ENCODE measurements at places on chromosomes 4 and X.

GRCh38 chr4:172751550-172751949 is 417.1 kb upstream of the GALNT7 start:
- no peak overlapping the region for H3K27ac ChIP-seq
- no peaks in the 10 kb centered on the region for H3K4me1 ChIP-seq
- DNase-seq = no peak
- no peaks in the 10 kb centered on the region for H3K36me3 ChIP-seq

GRCh38 chr4:140877781-140878180 is 121.6 kb upstream of the TBC1D9 start:
- DNase-seq = no peak
- H3K4me3 ChIP-seq = no peak overlapping the region
- H3K27ac ChIP-seq = no peak overlapping the region
- no peaks in the 10 kb centered on the region for H3K36me3 ChIP-seq
- peaks cover 9% of the 10 kb centered on the region for H3K4me1 ChIP-seq

DNA sequence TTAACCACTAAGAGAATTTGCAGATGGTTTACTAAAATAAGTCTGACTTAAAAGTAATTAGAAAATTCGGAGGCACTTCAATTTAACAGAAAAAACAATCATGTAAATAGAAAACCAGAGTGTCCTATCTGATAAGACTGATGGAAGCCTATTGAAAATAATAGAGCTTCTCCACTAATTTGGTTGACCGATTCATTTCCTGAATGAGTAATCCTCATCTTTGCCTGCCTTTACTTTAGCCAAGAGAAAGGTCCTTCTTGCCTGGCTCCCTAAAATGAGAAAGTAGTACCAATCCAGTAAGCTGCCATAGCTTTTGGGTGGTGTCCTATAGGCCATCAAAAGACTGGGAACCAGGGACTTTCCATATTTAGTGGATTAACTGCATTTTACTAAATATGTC is 48.4 kb downstream of the KCNIP4 start:
- no peak overlapping the region for H3K4me3 ChIP-seq
- no peaks in the 10 kb centered on the region for H3K4me1 ChIP-seq
- no peak for DNase-seq
- H3K27ac ChIP-seq = no peak overlapping the region

GRCh38 chr4:98314791-98315565 is 53.8 kb downstream of the RAP1GDS1 start:
- H3K4me1 ChIP-seq = no peaks in the 10 kb centered on the region
- DNase-seq = no peak
- no peak overlapping the region for H3K4me3 ChIP-seq
- no peak overlapping the region for H3K27ac ChIP-seq

GRCh38 chrX:39736216-39737211 is 361.2 kb downstream of the BCOR start:
- peak; percentile 96 for DNase-seq
- H3K4me1 ChIP-seq = peaks cover 12% of the 10 kb centered on the region
- H3K27ac ChIP-seq = peak overlapping the region; percentile 65
- no peaks in the 10 kb centered on the region for H3K27me3 ChIP-seq

- no peaks in the 10 kb centered on the region for H3K36me3 ChIP-seq
- H3K4me3 ChIP-seq = no peak overlapping the region
Observed at GRCh38 chr4:173013232-173013930, 155.2 kb upstream of the GALNT7 start.

DNA sequence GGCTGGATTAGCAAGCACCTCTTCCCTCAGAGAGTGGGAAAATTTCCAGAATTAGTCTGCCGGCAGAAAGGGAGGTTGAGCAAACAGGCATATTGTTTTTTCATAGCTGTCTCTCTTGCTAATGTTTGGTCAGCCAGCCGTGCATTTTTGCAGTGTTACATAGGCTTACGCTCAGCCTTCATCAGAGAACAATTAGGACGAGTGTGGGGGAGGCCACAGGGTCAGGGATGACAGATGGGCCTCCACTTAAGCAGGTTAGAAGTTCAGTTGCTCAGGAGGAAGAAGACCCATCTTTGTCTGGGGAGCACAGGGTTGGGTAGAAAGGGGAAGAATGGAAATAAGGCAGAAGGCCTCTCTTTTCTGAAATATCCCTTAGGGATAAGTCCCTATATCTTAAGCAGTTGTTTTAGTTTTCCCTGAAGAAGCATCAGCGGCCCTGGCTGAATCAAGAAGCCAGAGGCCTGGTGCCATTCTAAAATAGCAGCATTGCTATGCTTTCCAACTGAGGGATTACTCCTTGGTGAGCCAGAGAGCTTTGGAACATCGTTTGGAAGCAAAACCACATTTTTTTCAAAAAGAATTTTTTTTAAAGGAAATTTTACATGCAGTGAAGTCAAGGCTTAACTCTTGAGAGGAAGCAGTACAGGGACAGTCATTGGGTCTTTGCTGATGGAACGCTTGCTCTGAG is 118.8 kb downstream of the SMIM20 start:
- no peak for DNase-seq
- H3K4me1 ChIP-seq = peaks cover 26% of the 10 kb centered on the region
- no peaks in the 10 kb centered on the region for H3K36me3 ChIP-seq
- H3K27me3 ChIP-seq = no peaks in the 10 kb centered on the region

DNA sequence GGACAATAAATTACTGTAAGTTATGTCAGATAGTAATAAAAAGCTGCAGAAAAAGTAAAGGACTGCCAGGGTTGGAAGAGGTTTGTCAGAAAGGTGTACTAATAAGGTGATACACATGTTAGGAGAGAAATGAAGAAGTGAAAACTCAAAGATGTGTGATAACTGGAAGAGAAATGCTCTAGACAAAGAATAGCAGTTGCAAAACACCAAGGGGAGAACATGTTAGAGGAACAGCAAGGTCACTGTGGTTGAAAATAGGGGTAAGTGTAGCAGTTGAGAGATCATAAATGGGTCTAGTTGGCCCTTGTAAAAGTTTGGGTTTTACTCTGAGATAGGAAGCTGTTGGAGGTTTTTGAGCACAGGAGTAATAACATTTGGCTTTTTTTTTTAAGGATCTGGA is 46.9 kb downstream of the HSPA4L start:
- H3K27ac ChIP-seq = no peak overlapping the region
- no peaks in the 10 kb centered on the region for H3K27me3 ChIP-seq
- no peak for DNase-seq
- H3K4me1 ChIP-seq = no peaks in the 10 kb centered on the region
- H3K36me3 ChIP-seq = no peaks in the 10 kb centered on the region

- no peaks in the 10 kb centered on the region for H3K27me3 ChIP-seq
- no peaks in the 10 kb centered on the region for H3K36me3 ChIP-seq
- no peak overlapping the region for H3K27ac ChIP-seq
Observed at GRCh38 chrX:23554304-23554703, 113.0 kb upstream of the PRDX4 start.

GRCh38 chrX:148229801-148230303 is 248.7 kb downstream of the FMR1NB start:
- no peaks in the 10 kb centered on the region for H3K4me1 ChIP-seq
- H3K36me3 ChIP-seq = no peaks in the 10 kb centered on the region
- no peaks in the 10 kb centered on the region for H3K27me3 ChIP-seq

DNA sequence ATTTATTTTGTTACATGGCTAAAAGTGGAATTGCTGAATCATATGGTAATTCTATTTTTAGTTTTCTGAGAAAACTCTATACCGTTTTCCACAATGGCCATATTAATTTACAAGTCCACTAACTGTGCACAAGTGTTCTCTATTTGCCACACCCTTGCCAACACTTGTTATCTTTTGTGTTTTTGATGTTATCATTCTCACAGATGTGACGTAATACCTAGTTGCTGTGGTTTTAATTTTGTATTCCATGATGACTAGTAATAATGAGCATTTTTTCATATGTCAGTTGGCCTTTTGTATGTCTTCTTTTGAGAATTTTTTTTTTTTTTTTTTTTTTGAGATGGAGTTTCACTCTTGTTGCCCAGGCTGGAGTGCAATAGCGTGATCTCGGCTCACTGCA is 164.2 kb upstream of the SPANXN4 start:
- H3K36me3 ChIP-seq = no peaks in the 10 kb centered on the region
- no peak overlapping the region for H3K27ac ChIP-seq
- H3K4me3 ChIP-seq = no peak overlapping the region
- no peak for DNase-seq

- peaks cover 67% of the 10 kb centered on the region for H3K36me3 ChIP-seq
- DNase-seq = no peak
- H3K27me3 ChIP-seq = no peaks in the 10 kb centered on the region
- no peak overlapping the region for H3K27ac ChIP-seq
- no peaks in the 10 kb centered on the region for H3K4me1 ChIP-seq
Observed at GRCh38 chr4:15575966-15576365, 79.2 kb downstream of the FBXL5 start.

DNA sequence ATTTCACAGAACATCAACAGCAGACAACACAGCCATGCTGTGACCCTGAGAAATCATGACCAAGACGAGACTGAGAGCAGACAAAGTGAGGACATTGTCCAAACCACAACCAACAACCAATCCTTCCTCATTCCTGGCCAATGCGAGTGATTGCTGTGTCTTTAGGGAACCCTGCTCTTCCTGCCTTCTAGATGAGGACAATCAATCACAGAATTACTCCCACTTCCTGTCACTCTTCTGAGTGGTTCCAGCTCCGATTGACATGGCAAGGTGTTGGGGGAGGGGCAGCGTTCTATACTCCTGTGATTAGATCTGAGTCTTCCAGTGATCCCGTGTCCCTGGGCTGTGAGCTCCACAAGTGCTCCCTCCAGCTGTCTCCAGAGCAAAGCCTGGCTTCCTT is 227.8 kb downstream of the STIM2 start:
- H3K27me3 ChIP-seq = peaks cover 3% of the 10 kb centered on the region
- H3K36me3 ChIP-seq = no peaks in the 10 kb centered on the region
- no peak for DNase-seq
- H3K4me1 ChIP-seq = peaks cover 10% of the 10 kb centered on the region
- no peak overlapping the region for H3K4me3 ChIP-seq

DNA sequence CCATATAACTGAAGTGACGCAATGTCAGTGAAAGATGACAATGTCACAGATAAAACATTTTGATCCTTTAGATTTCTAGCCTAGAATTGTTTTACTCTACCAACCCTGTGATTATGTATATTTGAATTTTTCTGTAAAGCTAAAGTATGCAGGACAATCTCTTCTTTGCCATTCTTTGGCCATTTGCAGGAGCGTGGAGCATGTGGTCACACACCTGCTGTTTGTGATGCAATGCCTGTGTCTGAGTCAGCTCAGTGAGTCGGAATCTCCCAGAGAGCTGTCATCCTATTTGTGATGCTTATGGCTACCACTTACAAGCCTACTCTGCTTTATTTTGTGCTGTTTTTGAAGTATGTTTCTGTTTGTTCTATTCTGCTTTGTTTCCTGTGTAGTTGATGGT is 214.5 kb downstream of the NAF1 start:
- H3K27me3 ChIP-seq = no peaks in the 10 kb centered on the region
- no peak overlapping the region for H3K27ac ChIP-seq
- no peak overlapping the region for H3K4me3 ChIP-seq
- H3K36me3 ChIP-seq = no peaks in the 10 kb centered on the region

GRCh38 chrX:121641560-121641959 is 594.1 kb downstream of the GLUD2 start:
- no peaks in the 10 kb centered on the region for H3K4me1 ChIP-seq
- no peaks in the 10 kb centered on the region for H3K36me3 ChIP-seq
- no peak overlapping the region for H3K27ac ChIP-seq

- peak; percentile 49 for DNase-seq
- H3K4me3 ChIP-seq = no peak overlapping the region
- no peaks in the 10 kb centered on the region for H3K36me3 ChIP-seq
Observed at GRCh38 chr4:8849266-8850073, 22.2 kb downstream of the HMX1 start.

GRCh38 chr4:141788169-141788915 is 152.0 kb downstream of the IL15 start:
- no peaks in the 10 kb centered on the region for H3K27me3 ChIP-seq
- H3K4me3 ChIP-seq = no peak overlapping the region
- no peaks in the 10 kb centered on the region for H3K4me1 ChIP-seq
- no peak for DNase-seq
- no peak overlapping the region for H3K27ac ChIP-seq

- H3K27me3 ChIP-seq = no peaks in the 10 kb centered on the region
- H3K27ac ChIP-seq = no peak overlapping the region
Observed at GRCh38 chrX:47936224-47936939, 67.4 kb downstream of the ZNF182 start.

GRCh38 chr4:38664706-38665401 is 855 bp downstream of the KLF3 start:
- no peaks in the 10 kb centered on the region for H3K27me3 ChIP-seq
- peaks cover 42% of the 10 kb centered on the region for H3K4me1 ChIP-seq
- H3K4me3 ChIP-seq = peak overlapping the region; percentile 94
- peak overlapping the region; percentile 99 for H3K27ac ChIP-seq
- DNase-seq = peak; percentile 88

- H3K4me1 ChIP-seq = no peaks in the 10 kb centered on the region
- H3K27ac ChIP-seq = no peak overlapping the region
- no peaks in the 10 kb centered on the region for H3K27me3 ChIP-seq
- DNase-seq = peak; percentile 77
- H3K4me3 ChIP-seq = no peak overlapping the region
- H3K36me3 ChIP-seq = no peaks in the 10 kb centered on the region
Observed at GRCh38 chrX:68710870-68711576, 63.6 kb downstream of the STARD8 start.

GRCh38 chrX:40383969-40384368 is 196.8 kb upstream of the ATP6AP2 start:
- no peak for DNase-seq
- no peaks in the 10 kb centered on the region for H3K27me3 ChIP-seq
- no peak overlapping the region for H3K4me3 ChIP-seq
- no peaks in the 10 kb centered on the region for H3K4me1 ChIP-seq
- H3K27ac ChIP-seq = no peak overlapping the region
- H3K36me3 ChIP-seq = no peaks in the 10 kb centered on the region

- H3K36me3 ChIP-seq = no peaks in the 10 kb centered on the region
- H3K4me3 ChIP-seq = no peak overlapping the region
- H3K27ac ChIP-seq = no peak overlapping the region
- H3K27me3 ChIP-seq = no peaks in the 10 kb centered on the region
- DNase-seq = no peak
- no peaks in the 10 kb centered on the region for H3K4me1 ChIP-seq
Observed at GRCh38 chrX:133213117-133213516, 5.0 kb downstream of the TFDP3 start.

- DNase-seq = no peak
- H3K27me3 ChIP-seq = no peaks in the 10 kb centered on the region
- H3K27ac ChIP-seq = no peak overlapping the region
- no peaks in the 10 kb centered on the region for H3K4me1 ChIP-seq
Observed at GRCh38 chr4:77488882-77489281, 116.7 kb upstream of the CXCL13 start.

DNA sequence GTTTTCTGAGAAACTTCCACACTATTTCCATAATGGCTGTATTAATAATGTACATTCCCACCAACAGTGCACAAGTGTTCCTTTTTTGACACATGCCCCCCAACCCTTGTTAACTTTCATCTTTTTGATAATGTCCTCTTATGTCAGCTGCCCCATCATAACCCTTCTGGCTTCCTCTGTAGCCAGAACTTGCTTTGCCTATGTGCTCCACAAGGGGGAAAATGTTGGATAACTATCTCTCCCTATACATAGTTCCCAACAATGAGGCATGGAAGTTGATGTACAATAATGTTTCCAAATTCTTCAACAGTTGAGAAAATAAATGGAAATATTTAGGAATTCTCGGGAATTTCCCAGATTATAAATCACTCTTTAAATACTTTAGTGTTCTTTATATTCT is 142.9 kb downstream of the ASB9 start:
- no peaks in the 10 kb centered on the region for H3K36me3 ChIP-seq
- H3K4me3 ChIP-seq = no peak overlapping the region
- DNase-seq = no peak
- no peak overlapping the region for H3K27ac ChIP-seq
- H3K27me3 ChIP-seq = no peaks in the 10 kb centered on the region

- H3K4me3 ChIP-seq = no peak overlapping the region
- no peaks in the 10 kb centered on the region for H3K27me3 ChIP-seq
- no peak overlapping the region for H3K27ac ChIP-seq
- H3K36me3 ChIP-seq = no peaks in the 10 kb centered on the region
- H3K4me1 ChIP-seq = no peaks in the 10 kb centered on the region
- DNase-seq = no peak
Observed at GRCh38 chr4:56261027-56261426, 126.3 kb downstream of the AASDH start.

Data from sigmoid colon (tissue), 7 donors.